ENCODE measurements at places on chromosomes 13 and 19.

DNA sequence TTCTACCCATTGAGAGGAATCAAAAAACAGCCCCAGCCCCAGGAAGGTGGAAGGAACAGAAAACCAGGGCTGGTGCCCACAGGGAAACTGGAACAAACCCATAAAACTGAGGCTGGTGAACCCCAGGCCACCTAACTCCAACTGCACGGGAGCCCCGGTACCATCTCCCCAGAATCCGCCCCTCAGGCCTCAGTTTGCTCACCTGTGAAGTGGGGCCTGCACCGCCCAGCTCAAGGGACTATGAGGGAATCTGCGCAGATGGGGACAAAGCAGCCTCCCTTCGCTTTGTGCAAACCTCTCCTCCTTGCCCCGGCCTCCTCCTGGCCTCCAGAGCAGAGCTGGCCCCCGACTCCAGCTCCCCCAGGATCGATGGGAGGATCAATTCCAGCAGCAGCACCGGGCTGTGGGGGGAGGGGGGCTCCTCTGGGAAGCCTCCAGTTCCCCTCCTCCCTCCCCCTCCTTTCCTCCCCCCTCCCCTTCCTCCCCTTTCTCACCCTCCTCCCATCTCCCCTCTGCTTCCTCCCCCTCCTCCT, 9.1 kb upstream of the ONECUT3 start:
- DNase-seq = no peak

GRCh38 chr19:39299404-39299803, 3.2 kb downstream of the IFNL1 start:
- no peak for DNase-seq

GRCh38 chr19:16572332-16573211, at the start of gene SLC35E1:
Gene SLC35E1, minus strand, starts transcription at chr19:16572415. Its CDS starts 51 bp downstream, at chr19:16572364.
- peak; percentile 96 for DNase-seq

GRCh38 chr13:94753327-94753726, 41.0 kb upstream of the SOX21 start:
- no peak for DNase-seq

DNA sequence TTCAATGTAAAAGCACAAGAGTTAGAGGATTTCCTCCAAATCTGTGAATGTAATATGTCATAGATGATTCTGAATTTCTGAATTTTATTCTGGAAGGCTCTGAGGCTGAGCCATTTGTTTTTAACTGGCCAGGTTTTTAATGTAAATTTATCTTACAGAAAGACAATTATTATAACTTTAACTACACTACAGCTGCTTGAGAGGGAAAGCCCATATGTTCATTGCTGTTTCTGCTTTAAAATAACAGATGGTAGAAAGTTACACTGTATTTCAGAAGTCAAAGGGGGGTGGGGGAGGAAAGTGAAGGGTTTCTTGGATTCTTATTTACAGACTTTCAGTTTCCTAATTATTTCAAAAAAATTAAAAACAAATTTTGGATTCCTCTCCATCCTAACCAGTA, 62.8 kb downstream of the DNAJC15 start:
- no peak for DNase-seq

DNA sequence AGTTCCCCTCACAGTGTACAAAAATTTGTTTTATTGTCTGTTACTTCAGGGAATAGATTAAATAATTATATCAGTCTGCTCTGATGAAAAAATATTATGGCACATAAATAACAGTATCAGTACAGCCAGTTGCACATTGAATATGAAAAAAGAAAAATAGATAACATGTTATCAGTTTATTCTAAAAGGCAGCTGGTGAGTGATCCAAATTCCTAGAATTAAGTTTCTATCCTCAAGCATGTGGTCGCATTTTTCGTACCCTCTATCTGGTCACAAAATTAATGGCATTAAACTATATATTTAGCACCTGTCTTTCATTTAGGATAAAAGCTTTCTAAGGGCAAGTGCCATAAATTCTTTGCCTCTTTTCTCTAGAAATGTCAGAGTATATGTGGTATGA, 944.8 kb upstream of the PCDH9 start:
- DNase-seq = no peak

GRCh38 chr13:77985866-77986636, 67.4 kb upstream of the EDNRB start:
- no peak for DNase-seq

- DNase-seq = no peak
These were observed 192.8 kb downstream of the TM9SF2 start for GRCh38 chr13:99693852-99694611.

- no peak for DNase-seq
These were observed at the start of gene PCDH17 for GRCh38 chr13:57631596-57632275. Gene PCDH17, plus strand, starts transcription at chr13:57631744. Its CDS starts 803 bp downstream, at chr13:57632547.

DNA sequence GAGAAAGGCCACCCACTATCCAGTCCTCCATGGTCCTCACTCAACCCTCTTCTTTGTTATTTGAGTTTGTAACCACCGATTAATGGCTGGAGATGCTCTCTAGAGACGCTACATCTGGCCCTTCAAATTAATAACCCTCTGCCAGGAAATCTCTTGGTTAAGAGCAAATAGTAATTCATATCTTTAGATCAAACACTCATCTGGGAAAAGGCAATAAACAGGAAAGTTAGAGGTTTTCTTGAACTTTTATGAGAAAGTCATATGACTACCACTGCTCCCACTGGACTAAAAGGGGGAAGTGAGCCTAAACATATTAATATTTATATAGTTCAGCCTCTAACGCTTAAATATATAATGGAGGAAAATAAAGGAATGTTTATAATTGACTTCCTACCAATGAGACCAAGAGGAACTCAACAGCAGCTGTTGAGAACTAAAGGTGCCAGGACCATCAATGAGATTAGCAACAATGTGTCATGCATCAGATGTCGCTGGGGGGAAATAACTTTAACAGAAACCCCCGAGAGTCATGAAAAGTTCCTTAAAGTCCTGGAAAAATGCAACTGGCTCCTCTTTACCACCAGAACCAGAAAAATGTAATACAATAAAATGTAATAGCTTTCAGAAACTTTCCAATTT, 2.7 kb downstream of the TBC1D4 start:
- DNase-seq = no peak

DNA sequence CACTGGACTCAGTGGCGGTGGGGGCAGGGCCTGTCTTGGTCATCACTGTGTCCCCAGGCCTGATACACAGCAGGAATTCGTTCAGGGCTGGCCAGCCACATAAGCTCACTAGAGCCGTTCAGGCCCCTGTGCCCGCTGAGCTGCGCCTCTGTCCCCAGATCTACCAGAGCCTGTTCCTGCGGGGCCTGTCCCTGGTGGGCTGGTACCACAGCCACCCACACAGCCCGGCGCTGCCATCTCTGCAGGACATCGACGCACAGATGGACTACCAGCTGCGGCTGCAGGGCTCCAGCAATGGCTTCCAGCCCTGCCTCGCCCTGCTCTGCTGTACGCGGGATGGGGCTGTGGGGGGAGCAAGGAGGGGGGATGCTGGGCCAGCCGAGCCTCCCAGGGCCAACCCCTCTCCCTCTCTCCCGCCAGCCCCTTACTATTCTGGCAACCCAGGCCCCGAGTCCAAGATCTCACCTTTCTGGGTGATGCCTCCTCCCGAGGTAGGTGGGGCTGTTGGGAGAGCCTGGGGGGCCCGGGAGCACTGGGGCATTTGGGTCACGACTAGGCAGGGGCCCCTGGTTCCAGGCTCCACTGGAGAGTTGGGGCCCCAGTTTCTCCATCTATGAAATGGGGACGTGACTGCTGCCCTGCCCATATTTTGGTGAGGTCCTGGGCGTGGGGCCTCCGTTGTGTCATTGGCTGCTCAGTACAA, 13.9 kb downstream of the MPND start:
- DNase-seq = no peak

- no peak for DNase-seq
These were observed 21.6 kb upstream of the SEMA6B start for GRCh38 chr19:4580961-4581665.

DNA sequence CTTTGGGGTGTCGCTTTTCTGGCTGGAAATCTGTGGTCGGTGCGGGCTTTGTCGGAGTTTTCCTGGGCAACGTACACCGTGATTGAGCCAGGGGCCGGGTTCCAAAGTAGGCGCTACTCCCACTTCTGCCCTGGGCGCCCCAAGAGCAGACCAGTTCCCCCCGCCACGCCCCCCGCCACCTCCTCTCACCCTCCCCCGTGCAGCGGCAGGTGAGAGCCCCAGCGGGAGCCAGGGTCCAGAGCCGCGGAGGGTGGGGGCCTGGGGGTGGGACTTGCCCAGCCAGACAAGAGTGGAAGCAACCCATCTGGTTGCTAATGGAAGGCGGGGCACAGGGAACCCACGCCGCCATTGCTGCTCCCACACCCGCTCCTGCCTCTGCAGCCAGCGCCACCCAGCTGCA, 2195.9 kb downstream of the PCDH9 start:
- DNase-seq = no peak

DNA sequence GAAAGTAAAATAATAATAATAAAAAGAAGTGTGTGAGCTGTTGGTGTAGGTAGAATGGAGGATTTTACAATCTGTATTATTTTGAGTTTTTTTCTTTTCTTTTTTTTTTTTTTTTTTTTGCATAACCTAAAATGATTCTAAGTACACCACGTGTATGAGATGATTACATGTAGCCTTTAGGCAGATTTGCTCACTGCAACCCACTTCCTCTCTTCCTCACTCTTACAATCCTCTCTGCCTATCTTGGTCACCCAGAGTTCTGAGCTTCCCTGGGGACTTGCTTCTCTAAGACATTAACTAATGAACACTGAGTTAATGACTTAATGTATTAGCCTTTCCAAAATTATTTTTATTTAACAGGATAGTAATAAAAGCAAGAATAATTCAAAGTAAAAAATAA, 1169.6 kb downstream of the EFNB2 start:
- peak; percentile 67 for DNase-seq

DNA sequence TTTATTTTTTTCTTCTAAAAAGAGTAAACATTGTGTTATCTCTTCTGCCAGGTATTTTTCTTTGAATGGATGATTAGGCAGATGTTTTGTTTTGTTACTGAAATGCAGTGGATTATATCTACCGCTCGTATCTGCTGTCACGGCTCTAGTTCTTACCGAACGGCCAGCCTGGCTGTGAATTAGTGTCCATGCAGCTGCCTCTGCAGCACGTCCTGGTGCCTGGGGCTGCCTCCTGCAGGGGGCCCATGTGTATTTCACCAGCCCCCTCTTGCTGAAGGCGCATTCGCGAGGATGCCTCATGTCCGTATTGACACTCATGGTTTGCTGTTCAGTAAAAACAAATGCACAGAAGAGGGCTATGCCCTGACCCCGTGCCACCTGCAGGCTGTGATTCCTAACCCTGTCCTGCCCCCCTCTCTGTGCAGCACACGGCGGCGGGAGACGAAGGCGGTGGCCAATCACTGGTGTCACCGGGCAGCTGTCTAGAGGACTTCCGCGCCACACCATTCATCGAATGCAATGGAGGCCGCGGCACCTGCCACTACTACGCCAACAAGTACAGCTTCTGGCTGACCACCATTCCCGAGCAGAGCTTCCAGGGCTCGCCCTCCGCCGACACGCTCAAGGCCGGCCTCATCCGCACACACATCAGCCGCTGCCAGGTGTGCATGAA, 49.9 kb downstream of the RAB20 start:
- DNase-seq = no peak

DNA sequence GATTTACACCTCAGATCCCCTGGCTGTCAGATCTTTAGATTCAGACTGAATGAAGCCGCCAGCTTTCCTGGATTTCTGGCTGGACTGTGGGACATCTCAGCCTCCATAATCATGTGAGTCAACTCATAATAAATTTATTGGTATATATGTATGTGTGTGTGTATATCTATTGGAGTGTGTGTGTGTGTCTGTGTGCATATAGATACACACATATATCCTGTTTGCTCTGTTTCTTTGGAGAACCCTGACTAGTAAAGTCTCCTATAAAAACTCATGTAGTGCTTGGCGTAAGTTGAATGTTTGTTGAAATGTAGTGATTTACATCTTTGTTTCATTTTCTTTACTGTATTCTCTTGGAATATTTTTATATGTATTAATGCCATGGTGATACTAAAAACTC, 499.5 kb upstream of the KLF12 start:
- DNase-seq = no peak

GRCh38 chr19:1453525-1454364, 3.8 kb downstream of the APC2 start:
- no peak for DNase-seq

GRCh38 chr13:97521726-97522125, 87.8 kb downstream of the RAP2A start:
- no peak for DNase-seq

DNA sequence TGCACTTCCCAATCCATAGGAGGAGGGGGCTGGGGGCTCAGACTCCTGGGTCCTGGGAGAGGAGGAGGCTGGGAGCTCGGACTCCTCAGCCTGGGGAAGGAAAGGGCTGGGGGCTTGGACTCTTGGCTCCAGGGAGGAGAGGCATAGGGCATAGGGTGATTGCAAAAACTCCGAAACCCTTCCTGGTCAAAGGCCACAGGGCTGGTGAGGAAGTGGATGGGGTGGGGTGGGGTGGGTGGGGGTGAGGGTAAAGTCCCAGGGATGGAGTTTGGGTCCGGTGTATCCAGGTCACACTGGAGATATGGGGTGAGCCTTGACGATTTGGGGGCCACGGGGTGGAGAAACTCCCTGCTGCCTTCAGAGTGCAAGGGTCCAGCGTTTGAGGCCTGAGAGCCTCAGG, 2.8 kb downstream of the MYH14 start:
- DNase-seq = no peak

DNA sequence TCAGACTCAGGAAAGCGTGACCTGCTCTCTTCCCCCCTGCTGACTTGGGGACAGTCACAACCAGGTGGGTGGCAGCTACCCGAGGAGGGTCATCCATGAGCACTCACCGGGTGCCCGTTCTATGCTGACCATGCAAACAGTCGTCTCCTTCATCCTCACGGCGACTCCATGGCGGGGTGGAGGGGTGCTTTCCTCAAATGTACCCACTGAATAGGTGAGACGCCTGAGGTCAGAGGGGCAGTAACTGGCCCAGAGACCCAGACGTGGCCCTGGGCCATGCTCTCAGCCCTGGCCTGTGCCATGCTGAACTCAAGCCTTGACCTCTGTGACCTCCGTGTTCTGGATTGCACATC, 59.2 kb upstream of the TPM4 start:
- DNase-seq = no peak

DNA sequence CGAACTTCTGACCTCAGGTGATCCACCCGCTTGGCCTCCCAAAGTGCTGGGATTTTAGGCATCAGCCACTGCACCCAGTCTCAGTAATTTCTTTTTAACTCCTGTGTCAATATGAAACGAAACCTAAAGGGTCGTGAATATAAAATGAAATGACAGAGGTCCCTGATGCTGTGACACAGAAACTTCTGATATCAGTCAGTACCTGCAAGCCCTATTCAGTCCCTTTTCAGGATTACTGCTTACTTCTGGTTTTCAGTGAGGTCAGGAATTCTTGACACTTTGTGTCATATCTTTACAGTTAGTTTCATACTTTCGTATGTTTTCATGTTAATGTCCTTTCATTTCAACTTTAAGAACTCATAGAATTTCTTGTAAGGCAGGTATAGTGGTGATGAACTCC, 58.7 kb downstream of the RNF17 start:
- no peak for DNase-seq

Measured in MV-4-11 (cell line).